ENCODE measurements at places on chromosomes 16 and 17.

DNA sequence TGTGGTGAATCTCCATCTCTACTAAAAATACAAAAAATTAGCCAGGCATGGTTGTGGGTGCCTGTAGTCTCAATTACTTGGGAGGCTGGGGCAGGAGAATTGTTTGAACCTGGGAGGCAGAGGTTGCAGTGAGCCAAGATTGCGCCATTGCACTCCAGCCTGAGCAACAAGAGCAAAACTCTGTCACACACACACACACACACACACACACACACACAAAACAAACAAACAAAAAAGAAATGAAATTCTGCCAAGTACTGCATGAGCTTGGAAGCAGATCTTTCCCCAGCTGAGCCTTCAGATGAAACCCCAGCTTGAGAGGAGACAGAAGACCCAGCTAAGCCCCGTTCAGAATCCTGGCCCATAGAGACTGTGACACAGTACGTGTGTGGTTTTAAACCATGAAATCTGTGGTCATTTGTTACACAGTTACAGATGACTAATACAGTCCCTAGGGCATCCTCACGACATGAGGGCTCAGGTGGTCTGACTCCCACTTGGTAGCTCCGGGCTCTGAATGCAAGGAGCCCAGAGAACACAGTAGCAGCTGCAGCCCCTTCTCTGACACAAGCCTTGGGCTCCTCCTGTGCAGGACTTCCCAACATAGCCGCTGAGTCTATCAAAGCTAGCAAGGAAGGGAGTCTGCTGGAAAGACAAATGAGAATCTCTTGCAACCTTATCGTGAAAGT, 132.8 kb downstream of the SEC14L1 start:
- no peak for DNase-seq

DNA sequence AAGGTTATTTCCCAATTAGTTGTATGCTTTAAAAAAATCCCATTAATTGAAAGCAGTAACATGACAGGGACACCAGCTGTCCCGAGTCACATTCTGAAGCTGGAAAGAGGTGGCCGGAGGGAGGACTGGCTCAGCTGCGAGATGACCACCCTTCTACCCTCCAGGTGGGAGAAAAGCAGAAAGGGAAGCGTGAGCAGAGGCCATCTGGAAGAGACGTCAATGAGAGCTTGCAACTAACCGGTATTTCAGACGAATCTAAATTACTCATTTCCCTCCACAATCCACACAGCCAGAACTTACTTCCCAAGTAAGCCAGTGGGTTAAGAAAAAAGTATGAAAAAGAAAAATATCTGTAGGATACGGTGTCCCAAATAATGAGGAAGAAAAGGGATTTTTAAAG, 28.5 kb upstream of the SLC38A8 start:
- no peak for DNase-seq

DNA sequence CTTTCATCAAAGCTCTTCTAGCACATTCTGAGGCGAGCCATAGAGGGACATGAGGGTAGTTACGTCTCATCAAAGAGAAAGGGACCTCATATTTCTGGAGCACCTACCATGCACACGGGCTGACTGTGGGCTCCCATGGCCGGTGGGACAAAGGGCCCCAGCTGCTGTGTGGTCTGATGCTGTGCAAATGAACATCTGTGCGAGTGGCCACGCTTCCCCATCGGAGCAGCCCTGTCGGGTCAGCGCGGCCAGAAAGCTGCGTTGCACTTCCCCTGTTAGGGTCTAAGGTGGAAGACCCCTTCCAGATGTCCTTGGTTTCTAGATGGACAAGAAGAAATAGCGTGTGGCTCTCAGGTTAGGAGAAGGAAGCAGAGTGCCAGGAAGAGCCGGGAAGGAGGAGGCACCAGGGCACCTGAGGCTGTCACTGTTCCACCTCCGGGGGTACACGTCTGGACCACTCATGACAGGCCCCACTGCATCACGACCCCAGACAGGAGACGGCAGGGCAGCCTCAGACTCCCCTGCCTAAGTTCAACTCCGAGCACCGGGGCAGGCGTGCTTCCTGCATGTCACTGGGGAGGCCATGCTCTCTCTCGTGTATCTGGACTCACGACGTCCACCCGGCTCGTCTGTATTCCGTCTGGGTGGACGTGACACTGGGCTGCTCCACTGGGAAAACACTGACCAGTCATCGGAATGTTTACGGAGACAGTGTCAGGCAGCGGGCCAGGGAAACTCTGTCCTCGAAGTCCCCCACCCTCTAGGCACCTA, 8.5 kb upstream of the BAIAP2 start:
- DNase-seq, result no peak

DNA sequence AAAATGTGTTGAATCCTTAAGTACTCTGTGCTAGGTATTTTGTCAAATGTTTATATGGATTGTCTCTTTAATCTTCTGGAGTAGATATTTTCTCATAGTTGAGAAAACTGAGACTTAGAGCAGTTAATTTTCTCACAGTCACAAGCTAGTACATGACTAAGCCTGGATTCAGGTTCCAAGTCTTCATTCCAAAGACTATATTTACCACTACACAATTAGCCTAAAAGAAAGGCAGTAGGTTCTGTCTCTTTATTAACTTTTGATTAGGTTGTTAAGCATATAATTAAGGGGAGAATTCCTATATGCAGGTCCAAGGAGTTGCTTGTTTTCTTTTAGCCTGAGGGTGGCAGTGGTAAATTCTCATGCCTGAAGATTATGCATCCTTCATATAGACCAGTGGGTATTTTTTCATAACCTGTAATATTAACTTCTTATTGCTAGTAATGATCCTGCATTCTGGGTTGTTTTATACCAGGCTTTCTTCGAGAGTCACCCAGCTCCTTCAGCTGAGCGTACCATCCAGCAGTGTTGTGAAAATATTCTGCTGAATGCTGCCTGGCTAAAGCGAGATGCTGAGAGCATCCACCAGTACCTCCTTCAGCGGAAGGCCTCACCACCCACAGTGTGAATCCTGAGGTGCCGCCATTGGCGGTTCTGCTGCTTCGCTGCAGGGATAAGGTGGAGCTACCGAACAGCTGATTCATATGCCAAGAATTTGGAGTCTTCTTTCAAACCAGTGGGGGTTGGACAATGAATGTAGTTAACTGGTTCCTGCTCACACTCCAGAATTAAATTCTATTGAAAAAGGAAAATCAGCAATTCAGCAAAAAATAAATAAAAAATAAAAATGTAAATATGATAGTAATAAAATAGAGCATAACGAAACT, 28.2 kb upstream of the KPNB1 start:
- DNase-seq, result no peak

DNA sequence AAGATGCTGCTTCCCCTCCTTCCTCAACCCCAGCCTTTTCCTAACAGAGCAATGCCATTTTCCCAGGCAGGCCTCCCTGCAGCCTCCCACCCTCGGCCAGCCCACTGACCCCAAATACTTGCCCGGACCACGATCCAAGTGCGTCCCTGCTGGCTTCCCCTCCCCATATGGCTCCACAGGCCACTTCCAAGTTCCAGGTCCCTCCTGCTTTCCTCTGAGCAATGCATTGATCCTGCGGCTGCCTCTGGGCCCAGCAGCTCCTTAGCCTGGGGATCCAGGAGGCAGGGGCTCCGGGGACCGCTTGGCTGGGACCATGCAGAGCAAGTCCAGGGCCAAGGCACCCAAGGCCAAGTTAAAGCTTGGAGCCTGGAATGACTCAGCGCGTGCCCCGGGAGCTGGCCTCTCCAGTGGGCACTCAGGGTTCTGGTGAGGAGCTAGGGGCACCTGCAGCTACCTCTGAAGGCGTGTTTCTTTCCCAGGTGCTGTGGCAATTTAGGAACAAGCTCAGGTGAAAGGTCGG, 51.9 kb upstream of the ENPP7 start:
- no peak for DNase-seq

GRCh38 chr17:2949469-2950044, 113.8 kb downstream of the OR1D5 start:
- DNase-seq, result no peak

DNA sequence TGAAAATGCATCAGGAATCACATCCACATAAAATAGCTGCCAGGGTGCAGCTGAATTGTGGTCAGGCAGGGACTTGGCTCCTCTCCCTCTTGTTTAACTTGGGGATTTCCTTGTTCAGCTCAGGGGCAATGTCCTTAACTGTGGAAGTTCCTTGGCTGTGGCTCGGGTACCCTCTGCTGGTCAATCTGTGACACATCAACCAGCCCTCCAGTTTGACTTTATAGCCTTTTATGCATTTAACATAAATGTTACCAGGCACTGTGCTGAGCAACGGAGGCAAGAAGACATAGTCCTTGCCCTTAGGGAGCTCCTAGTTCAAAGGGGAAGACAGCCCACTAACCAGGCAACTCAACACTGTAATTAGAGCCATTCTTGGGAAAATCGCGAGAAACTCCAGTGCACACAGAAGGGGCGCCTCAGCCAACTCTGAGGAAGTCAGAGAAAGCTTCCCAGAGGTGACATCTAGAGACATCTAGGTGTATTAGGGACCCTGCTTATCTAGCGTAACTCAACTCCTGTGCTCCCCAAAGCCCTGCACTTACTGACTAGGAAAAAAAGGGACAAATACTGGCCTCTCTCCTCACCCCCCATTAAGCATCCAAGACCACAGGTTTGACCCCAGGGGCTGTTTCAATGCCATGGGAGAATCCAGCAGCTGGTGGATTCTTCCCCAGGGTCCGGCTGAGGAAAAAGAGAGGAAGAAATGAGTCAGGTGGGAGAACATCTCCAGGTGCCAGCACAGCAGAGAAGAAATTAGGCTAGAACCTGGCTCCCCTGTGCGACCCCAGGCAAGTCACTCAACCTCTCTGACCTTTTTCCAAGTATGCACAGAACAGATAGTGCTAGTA, 17.3 kb upstream of the EEF2K start:
- DNase-seq, result peak; percentile 80

DNA sequence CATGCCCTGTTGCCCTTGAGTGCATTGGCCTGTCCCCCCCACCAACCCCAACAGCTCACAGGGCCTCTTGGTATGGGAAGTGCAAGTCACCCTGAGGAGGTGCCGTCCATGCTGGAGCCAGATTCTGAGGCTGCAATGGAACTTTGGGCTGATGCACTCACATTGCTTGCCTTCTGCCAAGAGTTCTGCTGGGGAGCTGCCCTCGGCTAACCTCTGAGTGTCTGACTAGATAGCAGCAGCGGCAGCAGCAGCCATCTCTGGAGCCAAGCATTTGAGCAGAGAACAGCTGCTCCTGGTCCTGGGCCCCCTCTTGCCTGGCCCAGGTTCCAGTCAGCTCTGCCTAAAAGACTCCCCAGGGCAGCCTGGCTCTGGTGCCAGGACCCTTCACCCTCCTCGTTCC, 61.5 kb downstream of the GNAO1 start:
- DNase-seq, result no peak

GRCh38 chr16:1309888-1310831, 724 bp downstream of the UBE2I start:
- peak; percentile 41 for DNase-seq

- no peak for DNase-seq
These were observed 66.9 kb downstream of the IRX3 start for GRCh38 chr16:54219709-54220108.

- peak; percentile 54 for DNase-seq
These were observed 9.2 kb upstream of the PRKCB start for GRCh38 chr16:23826528-23827045.

DNA sequence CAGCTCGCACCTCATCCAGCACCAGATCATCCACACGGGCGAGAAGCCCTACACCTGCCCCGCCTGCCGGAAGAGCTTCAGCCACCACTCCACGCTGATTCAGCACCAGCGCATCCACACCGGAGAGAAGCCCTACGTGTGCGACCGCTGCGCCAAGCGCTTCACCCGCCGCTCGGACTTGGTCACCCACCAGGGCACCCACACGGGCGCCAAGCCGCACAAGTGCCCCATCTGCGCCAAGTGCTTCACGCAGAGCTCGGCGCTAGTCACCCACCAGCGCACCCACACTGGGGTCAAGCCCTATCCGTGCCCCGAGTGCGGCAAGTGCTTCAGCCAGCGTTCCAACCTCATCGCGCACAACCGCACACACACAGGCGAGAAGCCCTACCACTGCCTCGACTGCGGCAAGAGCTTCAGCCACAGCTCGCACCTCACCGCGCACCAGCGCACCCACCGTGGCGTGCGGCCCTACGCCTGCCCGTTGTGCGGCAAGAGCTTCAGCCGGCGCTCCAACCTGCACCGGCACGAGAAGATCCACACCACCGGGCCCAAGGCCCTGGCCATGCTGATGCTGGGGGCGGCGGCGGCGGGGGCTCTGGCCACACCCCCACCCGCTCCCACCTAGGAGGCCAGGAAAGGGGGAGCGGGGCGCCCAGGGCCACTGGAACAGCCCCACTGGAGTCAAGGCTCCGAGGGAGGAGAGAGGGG, 7.5 kb downstream of the ZNF205 start:
- DNase-seq, result no peak

DNA sequence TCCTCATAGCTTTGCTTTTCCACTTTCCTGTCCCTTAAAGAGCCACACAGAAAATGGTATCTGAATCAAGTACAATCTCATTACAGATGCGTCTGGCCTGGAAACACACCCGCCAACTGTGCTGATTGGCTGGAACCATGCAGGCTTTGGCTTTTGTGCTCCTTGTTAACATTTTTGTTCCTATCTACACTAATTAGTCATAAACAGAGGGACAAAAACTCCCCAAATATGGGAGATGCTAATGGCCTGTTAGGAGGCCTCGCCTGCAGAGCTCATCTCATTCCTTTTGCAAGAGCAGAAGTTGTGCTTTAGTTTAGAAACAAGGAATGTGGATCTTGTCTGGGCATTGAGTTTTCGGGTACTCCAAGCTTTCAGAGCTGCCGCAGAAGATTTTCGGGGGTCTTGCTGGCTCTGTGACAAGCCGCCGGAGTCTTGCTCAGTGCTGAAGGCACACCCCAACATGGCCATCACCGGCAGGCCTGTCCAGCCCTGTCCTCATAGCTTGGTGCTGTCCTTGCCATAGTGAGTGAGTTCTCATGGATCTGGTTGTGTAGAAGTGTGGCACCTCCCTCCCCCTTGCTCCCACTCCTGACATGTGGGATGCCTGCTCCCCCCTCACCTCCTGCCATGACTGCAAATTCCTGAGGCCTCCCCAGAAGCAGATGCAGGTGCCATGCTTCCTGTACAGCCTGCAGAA, 69.8 kb downstream of the METRNL start:
- DNase-seq, result no peak

GRCh38 chr17:56289321-56289720, 136.0 kb downstream of the ANKFN1 start:
- no peak for DNase-seq

DNA sequence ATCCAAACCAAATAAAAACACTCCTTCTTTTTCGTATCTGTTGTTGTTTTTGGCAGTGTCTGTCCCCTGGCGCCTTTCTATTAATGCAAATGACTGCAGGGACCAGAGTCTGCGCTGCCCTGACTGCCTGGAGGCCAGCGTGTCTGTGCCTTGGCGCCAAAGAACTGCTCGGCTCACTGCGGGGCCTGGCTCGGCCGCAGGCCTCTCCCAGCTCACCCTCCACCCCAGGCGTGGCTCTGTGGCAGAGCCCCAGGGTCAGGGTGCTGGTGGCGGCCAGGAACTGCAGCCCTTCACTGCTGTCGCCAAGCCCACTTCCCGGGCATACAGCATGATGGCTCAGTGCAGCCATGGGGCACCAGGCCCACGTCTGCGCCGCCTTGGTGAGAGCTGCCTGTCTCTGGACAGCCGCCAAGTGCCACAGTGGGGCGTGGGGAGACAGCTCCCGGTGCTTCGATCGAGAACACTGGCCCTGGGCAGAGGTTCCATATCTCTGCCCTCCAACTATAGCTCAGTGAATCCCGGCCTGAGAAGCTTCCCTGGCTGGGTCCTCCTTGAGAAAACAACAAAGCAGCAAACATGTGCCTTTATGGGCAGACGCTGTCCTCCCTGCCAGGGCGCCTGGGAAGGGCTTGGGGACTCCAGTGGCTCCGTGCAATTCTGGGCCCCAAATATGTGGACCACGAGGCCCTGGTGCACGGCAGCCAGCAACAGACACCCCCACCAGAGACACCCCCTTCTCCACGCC, 11.1 kb downstream of the CANT1 start:
- DNase-seq, result no peak

All from CD4-positive, alpha-beta T cell treated with Interleukin-15 for 4 hours (primary cell).